Activated T-helper 17 cell treated with anti-CD3 and anti-CD28 coated beads, Interleukin-2, amount 50 U/mL, for 72 hours (primary cell): ENCODE measurements at places on chromosomes 2 and 18.

DNA sequence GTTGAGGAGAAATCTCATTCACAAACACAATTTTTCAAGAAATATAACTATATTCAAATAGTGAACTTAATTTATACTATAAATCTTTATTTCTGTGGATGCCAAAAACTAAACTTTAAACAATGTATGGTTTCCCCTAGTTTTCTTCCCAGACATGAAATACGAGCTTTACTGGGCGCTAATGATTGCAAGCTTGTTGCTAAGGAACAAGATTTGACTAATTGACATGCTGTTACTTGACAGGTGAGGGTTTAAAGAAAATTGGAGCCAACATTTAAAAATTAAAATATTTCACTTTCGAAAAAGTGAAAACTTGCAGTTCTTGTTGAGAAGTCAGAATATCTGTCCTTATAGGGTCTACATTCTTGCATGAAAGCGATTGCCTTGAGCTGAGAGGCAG, 381.0 kb downstream of the MEIS1 start:
- ATAC-seq = no peak

- no peak for ATAC-seq
Measured at GRCh38 chr2:137963535-137964065, 673 bp upstream of the HNMT start.

GRCh38 chr2:145644820-145645302, 1124.9 kb upstream of the ZEB2 start:
- ATAC-seq = no peak

GRCh38 chr2:220365023-220365422, 737.6 kb downstream of the SLC4A3 start:
- no peak for ATAC-seq

GRCh38 chr18:36302676-36303075, 5.2 kb downstream of the FHOD3 start:
- no peak for ATAC-seq

DNA sequence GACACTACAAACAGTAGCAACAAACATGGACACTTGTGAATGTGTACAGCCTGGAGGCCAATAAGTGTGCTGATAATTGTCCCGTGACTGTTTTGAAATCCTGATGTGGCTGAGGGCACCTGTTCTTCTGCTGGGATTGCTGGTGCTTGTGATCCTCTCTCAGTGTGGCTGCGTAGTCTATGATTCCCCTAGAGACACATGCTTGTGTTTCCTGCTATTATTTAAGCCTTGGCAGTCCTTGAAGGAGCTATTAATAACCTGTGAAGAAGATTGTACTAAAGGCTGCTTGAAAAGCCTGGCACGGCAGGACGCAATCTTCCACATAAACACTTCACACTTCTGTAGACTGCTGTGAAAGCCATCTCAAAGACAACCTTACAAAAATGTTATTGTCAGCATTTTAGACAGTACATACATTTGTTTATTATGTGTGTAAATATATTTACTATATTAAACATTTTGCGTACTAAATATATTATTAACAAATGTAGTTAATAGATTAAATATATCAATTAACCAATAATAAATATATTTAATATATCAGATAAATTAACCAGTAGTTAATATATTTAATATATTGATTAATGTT, 71.4 kb downstream of the GALR1 start:
- no peak for ATAC-seq

DNA sequence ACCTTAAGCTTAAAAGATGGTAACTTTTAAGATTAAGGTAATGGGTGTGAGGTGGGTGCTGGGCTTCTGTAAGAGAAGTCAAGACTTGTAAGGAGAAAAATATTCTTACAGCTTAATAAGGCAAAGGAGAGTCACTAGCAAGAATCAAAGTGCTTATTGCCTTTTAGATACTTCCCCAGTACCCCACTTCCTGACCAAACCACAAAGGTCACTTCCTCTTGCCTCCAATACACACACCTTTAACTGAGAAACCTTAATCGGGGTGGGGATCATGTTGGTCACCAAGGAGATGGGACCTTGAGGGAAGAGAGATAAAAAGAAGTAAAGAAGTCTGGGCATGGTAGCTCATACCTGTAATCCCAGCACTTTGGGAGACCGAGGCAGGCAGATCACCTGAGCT, 10.6 kb upstream of the ATG16L1 start:
- ATAC-seq = peak; percentile 73
